COR-L47 (cell line): ENCODE measurements at places on chromosomes 6 and 20.

GRCh38 chr20:3698591-3699001 is 13.8 kb downstream of the SIGLEC1 start:
- DNase-seq, result no peak

DNA sequence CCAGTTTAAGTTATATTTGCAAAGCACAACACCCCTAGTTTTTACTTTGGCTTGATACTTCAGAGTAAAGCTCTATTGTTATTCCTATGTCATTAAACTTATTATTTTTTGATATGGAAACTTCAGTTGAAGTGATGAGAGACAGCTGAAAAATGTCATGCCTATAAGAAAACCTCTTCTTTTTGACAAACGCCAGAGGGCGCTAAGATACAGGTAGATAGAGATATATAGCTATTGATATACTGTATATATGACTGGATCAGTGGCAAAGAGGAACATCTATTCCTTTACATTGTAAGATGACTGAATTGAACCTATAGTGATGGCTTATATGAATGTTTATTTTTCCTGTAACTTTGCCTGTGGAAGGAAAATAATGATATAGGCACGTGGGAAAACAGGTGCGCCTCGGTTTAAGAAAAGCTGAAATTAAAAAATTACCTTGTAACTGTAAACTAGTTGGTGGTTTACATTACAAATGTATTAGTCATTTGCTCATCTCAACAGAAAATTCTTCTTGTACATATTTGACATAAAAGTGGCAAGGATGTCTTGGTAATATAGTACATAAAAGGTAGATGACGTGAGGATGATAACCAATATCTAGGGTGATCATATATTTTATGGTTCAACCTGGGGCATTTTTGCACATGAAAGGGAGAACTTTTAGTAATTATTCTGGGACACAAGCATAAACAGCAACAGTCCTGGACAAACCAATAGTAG is 74.1 kb downstream of the LAMA4 start:
- peak; percentile 50 for DNase-seq

- no peak for DNase-seq
Observed at GRCh38 chr6:41374618-41375590, 39.5 kb downstream of the NCR2 start.

- DNase-seq, result no peak
Observed at GRCh38 chr20:52652271-52652670, 319.9 kb upstream of the TSHZ2 start.

DNA sequence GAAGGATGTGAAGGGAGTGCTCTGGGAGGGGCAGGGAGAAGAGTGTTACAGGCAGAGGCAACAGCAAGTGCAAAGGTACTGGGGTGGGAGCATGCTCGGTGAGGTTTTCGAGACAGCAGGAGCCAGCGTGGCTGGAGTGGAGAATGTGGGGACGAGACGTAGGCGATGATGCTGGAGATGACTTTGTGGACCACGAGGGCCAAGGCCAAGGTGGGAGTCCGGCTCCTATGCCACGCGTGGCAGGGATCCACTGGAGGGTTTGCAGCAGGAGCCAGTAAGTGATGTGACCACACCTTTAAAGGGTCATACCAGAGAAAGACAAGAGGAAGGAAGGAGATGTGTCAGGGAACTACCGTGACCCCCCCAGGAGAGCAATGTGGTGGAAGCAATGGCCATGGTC is 7.3 kb downstream of the PTGIS start:
- no peak for DNase-seq

GRCh38 chr6:11459079-11459610 is 78.4 kb upstream of the TMEM170B start:
- DNase-seq, result no peak

DNA sequence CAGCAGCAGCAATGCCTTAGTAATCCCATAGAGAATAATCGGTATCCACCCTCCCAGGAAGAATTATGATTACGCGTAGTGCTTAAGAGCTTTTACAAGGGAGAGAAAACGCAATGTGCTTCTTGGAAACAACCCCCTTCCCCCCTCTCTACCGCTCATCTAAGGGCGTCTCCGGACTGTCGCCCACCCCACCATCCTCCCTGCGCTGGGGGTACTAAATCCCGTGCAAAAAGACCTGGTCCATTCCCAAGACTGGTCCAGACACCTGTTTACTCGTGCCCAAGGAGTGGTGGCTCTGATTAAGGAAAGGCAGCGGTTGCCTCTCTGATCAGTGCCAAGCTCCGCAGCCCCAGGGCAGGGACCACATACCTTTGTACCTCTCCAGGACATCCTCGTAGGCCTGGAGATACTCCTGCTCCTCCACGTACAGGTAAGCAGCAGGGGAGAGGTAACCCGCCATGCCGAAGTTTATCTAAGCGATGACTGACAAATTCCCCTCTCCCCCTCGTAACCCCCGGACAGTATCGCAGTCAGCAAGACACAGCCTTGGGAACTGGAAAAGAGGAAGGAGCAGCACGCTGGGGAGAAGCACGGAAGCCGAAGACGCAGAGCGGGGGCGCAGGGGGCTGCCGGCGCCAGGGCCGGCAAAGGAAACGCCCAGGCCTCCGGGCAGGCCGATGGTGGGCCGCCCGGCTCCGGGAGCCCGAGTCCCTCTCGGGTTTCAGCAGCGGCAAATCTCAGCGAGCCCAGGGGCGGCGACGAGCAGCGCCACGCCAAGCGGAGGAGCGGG is 112.0 kb upstream of the BEND6 start:
- peak; percentile 66 for DNase-seq

DNA sequence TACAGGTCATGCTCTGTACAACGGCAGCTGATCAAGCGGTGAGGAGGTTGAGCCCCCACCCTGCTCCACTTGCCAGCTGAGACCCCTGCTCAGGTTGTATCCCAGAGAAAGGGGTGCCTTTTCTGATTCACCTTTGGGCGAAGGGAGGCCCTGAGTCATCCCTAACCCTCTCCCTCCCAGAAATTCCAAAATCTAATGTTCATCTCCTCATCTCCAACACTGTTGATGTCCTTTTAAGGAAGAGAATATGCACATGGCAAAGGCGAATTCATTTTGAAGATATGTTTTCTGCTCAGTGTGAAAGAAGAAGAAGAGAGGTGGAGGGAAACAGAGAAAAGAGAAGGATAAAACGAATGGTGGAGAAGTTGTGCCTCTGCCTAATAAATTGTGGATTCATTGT is 120.5 kb downstream of the SCML4 start:
- no peak for DNase-seq
